ENCODE measurements at places on chromosomes 3 and 15.

DNA sequence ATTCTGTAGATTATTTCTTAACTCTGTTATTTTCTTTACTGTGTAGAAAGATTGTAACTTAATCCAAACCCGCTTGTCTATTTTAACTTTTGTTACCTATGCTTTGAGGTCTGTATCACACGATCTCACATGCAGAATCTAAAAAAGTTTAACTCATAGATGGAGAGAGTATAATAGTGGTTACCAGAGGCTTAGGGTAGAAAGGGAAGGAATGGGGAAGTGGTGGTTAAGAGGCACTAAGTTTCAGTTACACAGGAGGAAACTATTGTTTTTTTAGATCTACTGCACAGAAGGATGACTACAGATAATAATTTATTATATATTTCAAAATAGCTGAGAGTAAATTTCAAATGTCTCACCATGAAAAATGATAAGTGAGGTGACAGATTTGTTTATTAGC lies 515.2 kb downstream of the RSL24D1 start:
- DNase-seq, result no peak

GRCh38 chr3:43190670-43191069 lies 84.8 kb upstream of the POMGNT2 start:
- DNase-seq, result peak; percentile 17

DNA sequence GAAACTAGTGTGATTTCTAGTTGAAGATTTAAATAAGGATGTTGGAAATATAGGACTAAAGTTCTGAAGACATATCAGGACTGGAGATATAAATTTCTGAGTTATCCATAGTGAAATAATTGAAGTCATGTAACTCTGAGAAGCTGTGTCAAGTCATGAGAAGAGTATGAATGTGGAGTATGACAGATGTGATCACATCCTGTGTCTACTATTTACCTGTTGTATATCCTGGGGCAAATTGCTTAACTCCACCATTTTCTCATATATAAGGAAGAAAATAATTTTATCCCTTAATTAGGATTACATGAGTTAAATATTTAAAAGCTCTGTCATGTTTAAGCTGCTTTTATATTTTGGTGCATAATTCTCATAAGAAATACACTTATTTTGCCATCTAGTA lies 350.3 kb downstream of the ZBTB20 start:
- no peak for DNase-seq

DNA sequence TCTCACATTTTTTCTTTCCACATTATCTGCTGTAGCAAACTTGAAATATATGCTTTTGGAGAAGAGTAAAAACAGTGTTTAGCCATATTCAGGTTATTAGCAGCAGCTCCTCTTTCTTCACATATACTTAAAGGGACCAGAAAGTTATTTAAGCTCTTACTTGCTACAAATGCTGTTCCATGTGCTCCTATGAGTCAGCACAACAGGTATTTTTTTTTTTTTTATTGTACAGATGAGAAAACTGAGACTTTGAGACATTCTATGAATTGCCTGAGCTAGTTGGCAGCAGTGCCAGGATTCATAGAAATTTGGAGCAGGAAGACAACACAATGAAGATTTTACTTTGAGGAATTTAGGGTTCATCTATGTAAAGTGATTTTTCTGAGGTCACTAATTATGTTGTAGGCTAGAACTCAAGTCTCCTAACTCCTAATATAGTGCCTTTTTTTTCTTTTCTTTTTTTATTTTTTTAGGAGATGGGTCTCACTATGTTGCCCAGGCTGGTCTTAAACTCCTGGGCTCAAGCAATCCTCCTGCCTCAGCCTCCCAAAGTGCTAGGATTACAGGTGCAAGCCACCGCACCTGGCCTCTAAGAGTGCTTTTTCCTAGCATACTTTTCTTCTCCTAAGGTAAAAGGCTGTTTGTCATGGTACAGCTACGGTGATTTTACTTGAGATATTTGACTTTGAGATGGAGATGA lies 23.6 kb downstream of the SETD5 start:
- no peak for DNase-seq

DNA sequence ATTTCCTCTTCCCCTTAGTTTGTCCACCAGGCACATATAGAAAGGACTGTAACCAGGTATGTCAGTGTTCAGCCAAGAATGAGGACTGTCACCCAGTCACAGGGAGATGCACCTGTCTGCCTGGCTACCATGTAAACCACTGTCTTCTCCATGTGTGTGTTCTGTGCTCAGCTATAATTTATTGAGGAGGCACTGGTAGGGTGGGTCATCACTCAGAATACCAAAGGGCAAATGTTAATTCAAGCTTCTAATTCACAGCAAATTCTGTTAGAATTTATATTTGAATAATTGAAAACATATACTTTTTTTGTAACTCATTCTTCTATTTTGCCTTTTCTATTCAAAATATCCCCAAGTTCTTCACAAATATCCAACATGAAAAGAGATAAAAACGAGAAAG lies 780.4 kb downstream of the MECOM start:
- DNase-seq, result no peak

- DNase-seq, result no peak
Measured at GRCh38 chr3:169668072-169668956, 4.8 kb upstream of the MECOM start.

- no peak for DNase-seq
Measured at GRCh38 chr3:52451237-52452083, 2.4 kb downstream of the TNNC1 start.

GRCh38 chr3:171564748-171565480 lies 104.7 kb upstream of the TNIK start:
- DNase-seq, result no peak

DNA sequence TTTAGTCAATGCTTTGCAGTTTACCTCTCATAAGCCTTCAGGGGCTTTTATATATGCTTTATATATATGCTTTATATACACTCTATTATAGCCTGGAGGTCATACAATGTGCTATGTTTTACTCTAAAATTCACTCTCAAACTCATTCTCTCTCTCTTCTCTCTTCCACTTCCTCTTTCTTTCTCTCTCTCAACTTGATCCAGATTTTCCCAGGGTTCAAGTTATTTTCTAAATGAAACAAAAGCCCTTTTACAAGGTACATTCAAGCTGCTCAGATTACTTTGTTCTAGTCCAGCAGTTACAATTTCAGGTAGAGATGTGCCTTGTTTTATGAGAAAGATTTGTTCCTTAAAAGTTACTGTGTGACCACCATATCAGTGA lies 79.6 kb upstream of the ACP3 start:
- no peak for DNase-seq

DNA sequence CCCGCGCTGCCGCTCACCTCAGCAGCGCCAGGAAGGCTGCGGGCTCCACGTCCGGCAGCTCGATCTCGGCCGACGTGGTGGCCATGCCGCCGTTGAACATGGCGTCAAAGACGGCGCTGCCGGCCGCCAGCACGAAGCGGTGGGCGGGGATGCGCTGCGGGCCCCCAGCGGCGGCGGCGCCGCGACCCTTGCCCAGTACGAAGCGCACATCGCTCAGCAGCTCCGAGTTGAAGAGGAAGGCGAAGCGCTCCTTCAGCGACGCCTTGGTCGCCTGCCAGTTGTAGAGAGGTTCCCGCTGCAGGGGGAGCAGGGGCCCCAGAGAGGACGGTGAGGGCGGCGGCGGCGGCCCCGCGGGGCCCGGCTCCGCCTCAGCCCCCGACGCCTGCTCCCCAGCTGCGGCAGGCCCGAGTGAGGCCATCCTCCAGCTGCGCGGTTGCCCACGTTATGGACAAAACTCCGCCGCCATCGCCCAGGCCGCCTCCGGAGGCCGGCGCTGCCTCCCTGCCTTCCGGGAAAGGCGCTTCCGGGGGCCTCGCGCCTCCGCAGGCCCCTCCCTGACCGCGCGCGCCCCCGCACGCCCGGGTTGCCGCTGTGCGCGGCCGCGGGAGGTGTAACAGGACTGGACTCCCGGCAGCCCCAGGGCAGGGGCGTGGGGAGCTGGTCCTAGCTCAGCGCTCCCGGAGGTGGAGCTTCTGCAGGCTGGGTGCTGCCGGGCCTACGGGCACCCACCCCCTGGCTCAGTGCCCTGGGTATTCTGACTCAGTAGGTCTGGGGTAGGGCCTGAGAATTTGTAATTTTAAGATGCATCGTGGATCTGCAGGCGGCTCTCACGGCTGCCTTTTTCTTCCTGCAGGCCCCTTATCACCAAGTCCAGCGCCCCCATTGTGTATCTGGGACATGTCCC lies at the start of gene BTBD1:
Gene BTBD1 (minus strand): TSS at position 519 of the 904 bp plus-strand sequence. CDS start 101 bp downstream, at position 418.
- peak; percentile 94 for DNase-seq

DNA sequence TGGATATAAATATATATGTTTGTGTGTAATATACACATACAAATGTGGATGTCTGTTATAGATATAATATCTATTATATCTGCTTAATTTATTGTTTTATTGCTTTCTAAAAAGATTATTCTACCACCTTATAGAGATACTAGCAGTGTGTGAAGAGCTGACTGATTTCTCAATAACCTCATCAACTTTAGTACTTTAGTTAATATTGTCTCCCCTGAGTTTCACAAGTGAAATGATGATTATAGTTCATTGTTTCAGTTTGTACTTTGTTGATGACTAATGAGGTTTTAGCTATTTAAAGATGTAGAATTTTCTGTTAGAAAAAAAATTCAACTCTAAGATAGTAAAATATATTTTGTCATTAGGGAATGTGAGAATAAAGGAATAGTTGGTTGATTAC lies 11.4 kb downstream of the RSRC1 start:
- DNase-seq, result no peak

DNA sequence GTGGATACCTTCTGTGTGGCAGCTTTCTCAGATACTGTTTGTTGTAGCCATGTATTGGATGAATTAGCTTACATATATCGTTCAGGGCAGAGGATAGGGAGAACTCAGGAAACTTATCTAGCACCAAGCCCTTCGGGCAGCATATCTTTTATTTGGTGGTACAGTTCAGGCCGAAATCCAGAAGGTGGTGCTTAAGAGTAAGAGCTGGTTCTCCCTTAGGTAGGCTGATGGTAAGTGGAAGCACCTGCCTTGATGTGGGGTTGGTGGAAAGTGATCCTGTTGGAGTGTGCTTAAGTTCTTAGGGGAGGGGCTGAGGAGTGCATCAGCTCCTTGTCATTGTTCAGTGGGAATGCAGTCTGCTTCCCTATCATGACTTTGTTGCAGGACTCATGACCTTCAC lies 187.5 kb downstream of the DOCK3 start:
- no peak for DNase-seq

DNA sequence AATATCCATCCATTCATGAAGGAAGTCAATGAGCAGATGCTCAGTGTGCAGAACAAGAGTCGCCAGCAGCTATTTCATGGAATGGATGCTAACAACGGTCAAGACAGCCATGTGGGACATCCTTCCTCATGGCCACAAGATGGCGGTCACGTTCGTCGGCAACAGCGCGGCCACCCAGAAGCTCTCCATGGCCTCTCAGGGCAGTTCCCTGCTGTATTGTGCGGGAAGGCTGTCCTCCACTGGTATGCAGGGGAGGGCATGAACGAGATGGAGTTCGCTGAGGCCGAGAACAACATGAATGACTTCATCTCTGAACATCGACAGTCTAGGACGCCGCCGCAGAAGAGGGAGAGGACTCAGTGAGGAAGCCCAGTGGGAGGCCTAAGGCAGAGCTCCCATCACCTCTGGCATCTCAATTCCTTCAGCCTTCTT lies 208.3 kb downstream of the TJP1 start:
- peak; percentile 23 for DNase-seq

GRCh38 chr15:89559769-89560264 lies 15.5 kb upstream of the TICRR start:
- no peak for DNase-seq

- no peak for DNase-seq
Measured at GRCh38 chr3:100637197-100637631, 27.8 kb downstream of the ADGRG7 start.

DNA sequence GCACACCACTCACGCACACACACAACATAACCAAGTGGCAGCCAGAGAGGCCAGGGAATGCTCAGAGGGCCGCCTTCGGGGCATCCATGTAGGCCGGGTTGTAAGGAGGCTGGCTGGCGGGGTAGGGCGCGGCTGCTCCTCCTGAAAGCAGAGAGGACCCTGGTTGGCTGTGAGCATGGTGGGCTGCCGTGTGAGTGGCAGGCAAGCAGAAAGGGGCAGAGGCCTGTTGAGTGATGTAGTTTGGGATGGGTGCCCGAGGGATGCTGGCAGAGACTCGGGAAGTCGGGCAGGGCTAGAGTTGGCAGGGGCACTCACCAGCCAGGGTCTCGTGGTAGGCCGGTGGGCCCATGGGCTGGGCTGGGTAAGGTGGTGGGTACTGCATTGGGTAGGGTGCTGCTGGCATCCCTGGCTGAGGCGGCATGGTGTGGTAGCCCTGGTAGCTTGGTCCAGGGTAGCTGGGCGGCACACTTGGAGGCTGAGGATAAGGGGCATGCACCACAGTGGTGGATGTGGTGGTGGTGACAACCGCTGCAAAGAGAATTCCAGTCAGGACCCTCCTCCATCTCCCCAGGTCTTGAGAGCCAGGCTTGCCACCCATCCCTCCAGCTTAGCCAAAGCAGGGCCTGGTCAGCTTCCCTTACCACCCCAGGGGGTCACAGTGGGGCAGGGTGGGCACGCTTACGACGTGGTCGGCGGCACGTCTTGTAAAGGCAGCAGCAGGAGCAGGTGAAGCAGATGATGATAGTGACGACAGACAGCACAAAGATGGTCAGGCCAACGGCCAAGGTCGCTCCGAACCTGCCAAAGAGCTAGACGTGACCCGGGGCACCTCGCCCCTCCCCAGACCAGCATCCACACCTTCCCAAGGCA lies 22.7 kb downstream of the ATRIP start:
- DNase-seq, result no peak

GRCh38 chr3:161372321-161373260 lies 1.3 kb upstream of the SPTSSB start:
- peak; percentile 57 for DNase-seq

- no peak for DNase-seq
Measured at GRCh38 chr3:106093616-106094015, 224.8 kb upstream of the CBLB start.

DNA sequence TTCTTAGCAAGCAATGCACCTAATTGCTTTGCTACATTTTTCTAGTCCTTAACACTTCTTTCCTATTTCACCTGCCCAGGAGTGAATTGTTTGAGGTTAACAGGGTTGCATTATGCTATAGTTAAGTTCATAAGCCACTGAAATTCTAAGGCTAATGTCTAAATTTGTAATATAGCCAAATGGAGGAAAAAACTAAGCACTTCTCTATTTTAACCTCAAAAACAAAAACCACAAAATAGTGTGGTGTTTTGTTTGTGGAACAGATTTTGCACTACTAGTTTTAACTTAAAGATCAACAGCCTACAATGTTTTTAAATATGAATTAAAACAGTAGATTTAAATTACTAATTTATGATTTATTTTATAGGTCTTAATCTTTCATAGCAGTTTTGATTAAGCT lies 5.5 kb downstream of the ATOSA start:
- DNase-seq, result no peak

DNA sequence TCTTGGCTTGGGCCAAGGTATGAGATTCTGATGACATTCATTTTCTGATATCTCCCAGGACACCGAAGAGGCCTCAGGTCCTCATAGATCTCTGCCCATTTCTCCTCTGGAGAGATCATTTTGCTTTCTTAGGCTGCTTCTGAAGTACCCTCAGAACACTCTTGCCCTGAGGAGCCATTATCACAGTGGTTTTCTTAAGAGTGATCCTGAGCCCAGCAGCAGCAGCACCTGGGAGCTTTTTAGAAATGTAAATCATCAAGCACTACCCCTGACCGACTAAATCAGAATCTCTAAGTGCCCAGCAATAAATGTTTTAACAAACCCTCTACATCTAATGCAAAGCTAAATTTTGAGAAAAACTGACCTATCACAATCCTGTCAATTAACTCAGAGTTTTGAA lies 40.6 kb upstream of the SLC9A9 start:
- no peak for DNase-seq
